Hindlimb muscle (tissue), 1 donor: ENCODE measurements at places on chromosomes 12 and 14. TPM values are rescaled to one million over a fixed set of nuclear protein-coding genes. Genes with fewer than 3 reads are reported as not detected.

KRT1 gene
- 20.8 TPM for polyA plus RNA-seq

MRPS35 gene
- 45.2 TPM for polyA plus RNA-seq

RCOR1 gene
- polyA plus RNA-seq = 32.1 TPM

DNA sequence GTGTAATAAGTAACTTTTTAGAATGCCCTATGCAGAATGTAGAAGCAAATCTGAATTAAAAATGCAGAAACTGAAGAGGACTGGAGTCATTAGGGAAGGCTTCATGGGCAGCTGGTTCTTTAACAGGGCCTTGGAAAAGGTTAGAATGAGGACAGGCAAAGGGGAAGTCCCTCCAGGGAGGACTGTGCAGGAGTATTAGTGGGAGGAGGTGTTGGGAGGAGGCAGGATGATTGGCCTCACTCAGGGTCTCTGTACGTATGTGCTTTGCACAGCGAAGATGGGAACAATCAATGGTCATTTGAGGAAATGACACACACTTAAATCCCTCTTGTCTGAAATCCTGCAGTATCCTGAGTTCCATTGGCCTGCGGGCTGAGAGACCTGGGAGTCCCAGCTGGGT, 119.7 kb downstream of the PTCSC3 start:
- no peak for DNase-seq

- no peak for DNase-seq
These were observed 51.9 kb downstream of the CPSF2 start for GRCh38 chr14:92173668-92174067.

- DNase-seq = no peak
These were observed 86.8 kb downstream of the PDE3A start for GRCh38 chr12:20455001-20455706.

DNA sequence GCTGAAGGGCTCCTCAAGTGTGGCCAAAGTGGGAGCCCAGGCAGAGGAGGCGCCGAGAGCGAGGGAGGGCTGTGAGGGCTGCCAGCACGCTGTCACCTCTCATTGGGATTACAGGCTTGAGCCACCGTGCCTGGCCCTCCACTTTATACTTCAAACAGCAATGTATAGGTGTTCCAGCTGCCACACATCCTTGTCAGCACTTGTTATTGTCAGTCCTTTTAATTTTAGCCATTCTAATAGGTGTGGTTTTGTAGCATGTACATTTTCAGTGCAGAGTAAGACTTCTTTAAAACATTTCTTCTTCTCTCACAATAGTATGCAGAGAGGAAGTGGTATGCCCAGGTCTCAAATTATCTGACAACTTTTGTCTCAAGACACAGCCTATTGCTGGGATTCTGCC, 27.5 kb upstream of the HNF1A start:
- no peak for DNase-seq

DNA sequence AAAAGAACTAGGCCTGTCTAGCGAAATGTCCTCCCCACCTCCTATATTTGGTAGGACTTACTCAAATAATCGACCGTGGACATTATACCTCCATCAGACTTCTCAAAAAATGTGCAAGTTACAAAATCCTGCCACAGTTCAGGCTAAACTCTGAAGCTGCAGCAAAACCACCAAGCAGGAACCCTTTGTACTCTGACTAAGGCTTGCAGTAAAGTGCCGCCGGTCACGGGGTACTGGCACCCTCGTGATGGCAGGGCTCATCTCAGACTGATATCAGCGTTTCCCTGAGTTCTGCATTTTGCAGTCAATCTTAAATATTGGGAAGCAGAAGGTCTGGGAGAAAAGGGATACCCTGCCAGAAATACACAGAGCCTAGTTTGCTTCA, 17.1 kb downstream of the SLC11A2 start:
- no peak for DNase-seq

DNA sequence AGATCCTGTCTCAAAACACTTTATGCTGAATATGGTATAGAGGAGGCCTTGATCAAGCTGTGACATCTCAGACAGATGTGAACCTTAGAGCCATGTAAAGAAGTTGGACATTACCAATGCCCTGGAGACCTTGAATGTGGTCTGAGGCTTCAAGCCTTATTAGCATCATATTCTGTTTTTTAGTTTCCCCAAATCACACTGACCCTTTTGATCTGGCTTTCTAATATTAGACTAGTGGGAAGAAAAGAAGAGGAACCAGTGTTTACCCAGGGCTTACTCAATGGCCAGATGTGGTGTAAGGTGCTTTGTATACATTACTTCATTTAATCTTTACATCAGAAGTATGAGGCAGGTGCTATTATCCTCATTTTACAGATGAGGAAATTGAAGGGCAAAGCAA, 10.6 kb upstream of the TBPL2 start:
- no peak for DNase-seq
